ENCODE measurements at places on chromosomes 12 and 14.

- DNase-seq: no peak
Observed at GRCh38 chr12:120235369-120236323, 29.9 kb downstream of the PXN start.

DNA sequence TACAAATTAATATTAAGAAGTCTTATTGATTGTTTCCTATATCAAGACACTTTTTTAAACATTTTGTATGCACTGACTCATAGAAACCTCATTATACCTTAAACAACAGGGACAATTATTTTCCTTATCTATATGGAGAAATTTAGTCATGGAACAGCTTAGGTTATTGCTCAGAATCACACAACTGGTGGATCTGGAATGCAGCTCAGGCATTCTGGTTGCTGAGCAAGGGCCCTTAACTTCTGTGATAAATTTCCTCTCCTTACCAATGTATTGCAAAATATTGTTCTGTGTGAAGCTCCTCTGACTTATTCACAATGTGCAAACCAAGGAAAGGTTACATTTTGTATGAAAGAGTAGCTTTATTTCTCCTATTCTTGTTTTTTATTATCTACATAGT, 817.8 kb downstream of the LRFN5 start:
- no peak for DNase-seq

GRCh38 chr14:95180966-95181741, 23.8 kb upstream of the DICER1 start:
- no peak for DNase-seq

DNA sequence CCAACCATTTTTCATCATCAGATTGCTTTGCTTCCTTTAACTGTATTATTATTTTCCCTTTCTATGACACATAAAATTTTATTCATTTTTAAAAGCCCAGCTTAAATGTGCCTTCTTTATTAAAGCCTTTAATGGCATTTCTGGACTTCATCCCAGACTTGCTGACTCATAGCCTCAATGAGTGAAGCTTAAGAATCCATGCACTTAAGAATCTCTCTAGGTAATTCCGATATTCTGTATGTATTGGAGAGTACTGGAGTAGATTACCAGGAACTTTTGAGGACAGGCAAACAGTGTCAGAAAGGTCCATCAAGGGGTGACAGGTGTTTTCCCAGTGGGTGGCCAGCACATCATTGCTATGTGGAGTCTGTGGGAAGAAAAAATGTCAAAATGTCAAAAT, 107.9 kb downstream of the PTPRQ start:
- no peak for DNase-seq

GRCh38 chr14:102840771-102841528, 63.7 kb downstream of the TRAF3 start:
- DNase-seq: no peak

DNA sequence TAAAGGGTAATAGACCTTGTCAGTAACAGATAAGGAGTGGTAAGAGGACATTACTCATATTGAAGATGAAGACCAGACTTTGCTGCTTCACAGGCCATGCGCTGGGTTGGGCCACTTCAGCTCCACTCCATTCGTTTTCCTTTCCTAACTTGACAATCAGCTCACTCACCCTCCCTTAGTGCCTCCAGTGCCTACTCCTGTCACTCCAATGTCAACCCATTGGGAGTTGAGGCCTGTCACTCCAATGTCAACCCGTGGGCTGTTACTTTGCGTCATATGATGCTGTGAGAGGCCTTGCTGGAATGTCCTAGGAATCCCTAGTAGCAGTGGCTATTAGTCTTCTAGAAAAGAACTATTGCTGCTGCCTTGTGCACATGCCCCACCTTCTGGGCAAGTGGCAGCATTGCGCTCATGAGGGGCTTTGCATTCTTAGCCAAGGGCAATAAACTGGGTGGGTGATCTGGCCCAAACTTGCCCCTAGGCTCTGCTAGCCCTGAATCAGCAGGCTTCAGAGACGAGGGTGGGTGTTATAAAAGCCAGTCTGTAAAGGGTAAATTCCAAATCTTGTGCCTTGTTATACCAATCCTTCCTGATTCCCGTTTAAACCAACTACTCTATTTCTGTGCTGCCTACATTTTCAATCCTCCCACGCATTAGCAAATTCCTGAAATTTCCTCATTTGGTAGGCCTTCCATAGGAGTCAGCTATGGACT, 36.1 kb downstream of the BAZ2A start:
- DNase-seq: no peak

DNA sequence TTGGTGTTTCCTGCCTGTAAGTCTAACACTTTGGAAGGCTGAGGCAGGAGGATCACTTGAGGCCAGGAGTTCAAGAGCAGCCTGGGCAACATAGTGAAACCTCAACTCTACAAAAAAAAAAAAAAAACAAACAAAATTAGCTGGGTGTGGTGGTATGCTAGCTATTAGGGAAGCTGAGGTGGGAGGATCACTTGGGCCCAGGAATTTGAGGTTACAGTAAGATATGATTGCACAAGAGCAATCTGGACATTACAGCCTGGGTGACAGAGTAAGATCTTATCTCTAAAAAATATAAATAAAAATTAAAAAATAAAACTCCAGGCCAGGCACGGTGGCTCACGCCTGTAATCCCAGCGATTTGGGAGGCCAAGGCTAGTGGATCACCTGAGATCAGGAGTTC, 39.8 kb upstream of the CMKLR1 start:
- no peak for DNase-seq

- no peak for DNase-seq
Observed at GRCh38 chr14:100303925-100304324, 2.3 kb downstream of the SLC25A29 start.

DNA sequence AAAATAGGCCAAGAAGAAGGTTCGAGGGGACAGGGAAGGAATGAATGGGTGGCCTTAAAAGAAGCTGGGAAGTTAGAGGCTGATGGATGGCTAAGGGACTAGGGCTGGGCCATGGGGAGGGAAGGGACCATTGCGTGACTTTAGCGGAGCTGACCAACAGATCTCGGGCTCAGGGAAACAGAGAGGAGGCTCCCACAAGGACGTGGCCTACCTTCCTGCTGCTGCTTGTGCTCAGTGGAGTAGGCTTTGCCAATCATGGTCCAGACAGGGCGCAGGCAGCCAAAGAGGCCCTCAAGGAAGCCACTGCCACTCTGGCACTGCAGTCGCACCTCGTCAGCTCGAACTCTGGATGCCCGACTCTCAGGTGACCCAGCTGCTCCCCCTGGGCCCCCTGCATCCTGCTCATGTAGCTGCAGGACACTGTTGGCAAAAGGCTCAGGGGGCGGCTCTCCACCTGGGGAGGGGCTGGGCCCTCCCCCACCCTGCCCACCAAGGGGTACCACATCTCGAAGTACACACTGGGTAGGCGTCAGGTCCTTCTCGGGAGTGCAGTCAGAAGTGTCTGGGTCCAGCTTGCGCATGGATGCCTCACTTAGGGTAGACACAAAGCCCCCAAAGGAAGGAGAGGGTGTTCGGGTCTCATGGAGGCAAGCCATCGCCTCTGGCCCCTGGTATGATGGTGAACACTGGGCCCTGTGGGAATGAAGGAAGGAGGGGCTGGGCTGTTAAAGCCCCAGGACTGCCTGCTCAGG, 12.3 kb downstream of the MAP3K12 start:
- no peak for DNase-seq

DNA sequence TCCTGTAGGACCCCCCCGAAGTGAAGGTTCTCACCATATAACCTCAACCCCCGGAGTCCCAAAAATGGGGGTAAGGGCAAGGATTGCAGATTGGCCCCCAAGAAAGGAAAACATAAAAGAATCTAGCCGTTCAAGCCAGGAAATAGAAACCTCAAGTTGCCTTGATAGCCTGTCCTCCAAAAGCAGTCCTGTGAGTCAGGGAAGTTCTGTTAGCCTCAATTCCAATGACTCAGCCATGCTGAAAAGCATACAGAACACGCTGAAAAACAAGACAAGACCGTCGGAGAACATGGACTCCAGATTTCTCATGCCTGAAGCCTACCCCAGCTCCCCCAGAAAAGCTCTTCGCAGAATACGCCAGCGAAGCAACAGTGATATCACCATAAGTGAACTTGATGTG, 344.2 kb upstream of the RGS6 start:
- no peak for DNase-seq

- no peak for DNase-seq
Observed at GRCh38 chr12:63841571-63841970, 2.9 kb upstream of the SRGAP1 start.

DNA sequence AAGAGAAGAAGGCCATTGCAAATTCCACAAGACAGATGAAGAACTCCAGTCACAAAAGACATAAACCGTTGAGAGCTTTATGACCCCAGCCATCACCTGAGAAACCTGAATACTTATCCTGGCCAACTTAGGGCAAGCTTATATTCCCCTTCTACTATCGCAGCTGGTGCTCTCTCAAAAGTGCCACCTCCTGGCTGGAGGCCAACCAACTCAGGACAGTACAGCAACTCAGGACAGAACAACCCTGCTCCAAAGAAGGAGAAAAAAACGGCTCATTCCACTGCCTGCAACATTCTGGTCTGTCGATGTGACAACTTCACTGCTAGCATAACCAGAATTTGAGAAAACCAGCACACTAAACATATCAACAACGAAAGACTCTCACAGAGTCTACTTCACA, 9.7 kb upstream of the KRT6B start:
- DNase-seq: no peak

GRCh38 chr14:74964787-74965485, 9.5 kb upstream of the PGF start:
- no peak for DNase-seq

DNA sequence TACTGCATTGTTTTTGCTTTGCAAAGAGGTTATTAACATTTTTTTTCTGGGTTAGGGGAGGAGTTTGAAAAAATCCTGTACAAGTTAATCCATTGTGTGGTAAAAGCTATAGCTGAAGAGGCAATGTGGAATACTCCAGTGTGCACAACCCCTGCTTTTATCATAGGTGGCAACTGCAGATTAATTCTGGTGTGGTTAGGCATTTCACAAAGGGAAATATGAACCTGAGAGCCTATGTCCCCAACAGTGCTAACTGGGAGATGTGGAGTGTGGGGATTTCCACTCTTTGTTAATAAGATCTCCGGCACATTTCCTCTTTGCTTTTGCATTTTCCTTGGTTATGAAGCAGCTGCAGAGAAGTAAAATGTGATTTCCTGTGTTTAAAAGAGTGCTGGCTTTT, 33.6 kb downstream of the PRORP start:
- no peak for DNase-seq
